Inflammatory macrophage (primary cell): ENCODE measurements at places on chromosomes 1 and 21.
A peak's percentile ranks its signal among the peaks of the same experiment; 100 is the strongest.

GRCh38 chr1:165891111-165891860 lies 63.9 kb downstream of the UCK2 start:
- no peak for DNase-seq

DNA sequence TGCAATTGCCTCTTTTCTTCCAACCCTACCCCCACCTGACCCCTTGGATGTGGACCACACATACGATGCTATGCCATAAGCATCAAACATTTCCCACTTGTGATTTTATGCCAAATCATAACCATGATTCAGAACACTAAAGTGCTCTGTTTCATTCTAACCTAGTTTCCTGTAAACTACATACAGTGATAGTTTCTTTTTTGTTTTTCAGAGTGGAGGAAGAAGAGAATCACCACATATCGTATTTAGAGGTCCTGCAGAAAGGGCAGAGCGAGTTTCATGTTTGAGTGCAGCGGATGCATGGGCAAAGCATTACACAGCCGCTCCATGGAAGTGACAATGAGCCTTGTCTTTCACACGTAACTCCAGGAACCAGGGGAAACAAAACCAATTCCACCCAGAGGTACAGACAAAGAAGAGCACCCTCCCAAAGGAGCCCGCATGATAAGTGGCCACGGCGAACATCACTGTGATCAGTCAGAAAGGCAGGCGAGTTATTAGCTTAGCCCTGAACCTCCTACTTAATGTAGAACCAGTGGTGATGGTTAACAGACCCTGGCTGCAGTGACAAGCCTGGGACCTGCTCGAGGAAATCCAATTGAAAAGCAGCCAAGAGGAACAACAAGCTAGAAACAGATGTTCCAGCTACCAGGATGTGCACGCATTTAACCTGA lies 64.0 kb upstream of the ZNF281 start:
- no peak for DNase-seq

DNA sequence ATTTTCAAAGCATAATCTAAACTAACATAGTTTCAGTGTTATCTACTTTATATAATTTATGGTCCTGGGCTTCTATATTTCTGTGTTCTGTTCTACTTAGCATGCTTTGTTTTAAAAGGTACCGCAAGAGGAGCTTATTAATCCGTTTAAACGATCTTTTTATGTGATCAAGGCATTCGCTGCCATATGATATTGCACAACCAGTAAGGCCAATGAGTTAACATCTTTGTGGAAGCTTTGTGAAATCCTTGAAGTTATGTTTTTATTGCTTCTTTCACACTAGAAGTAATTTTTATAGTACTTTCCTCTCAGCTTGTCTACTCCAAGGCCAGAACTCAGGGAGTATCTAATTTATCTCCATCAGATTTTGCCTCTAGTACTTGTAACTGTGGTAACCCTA lies 8.9 kb downstream of the LRRC8C start:
- DNase-seq: no peak

DNA sequence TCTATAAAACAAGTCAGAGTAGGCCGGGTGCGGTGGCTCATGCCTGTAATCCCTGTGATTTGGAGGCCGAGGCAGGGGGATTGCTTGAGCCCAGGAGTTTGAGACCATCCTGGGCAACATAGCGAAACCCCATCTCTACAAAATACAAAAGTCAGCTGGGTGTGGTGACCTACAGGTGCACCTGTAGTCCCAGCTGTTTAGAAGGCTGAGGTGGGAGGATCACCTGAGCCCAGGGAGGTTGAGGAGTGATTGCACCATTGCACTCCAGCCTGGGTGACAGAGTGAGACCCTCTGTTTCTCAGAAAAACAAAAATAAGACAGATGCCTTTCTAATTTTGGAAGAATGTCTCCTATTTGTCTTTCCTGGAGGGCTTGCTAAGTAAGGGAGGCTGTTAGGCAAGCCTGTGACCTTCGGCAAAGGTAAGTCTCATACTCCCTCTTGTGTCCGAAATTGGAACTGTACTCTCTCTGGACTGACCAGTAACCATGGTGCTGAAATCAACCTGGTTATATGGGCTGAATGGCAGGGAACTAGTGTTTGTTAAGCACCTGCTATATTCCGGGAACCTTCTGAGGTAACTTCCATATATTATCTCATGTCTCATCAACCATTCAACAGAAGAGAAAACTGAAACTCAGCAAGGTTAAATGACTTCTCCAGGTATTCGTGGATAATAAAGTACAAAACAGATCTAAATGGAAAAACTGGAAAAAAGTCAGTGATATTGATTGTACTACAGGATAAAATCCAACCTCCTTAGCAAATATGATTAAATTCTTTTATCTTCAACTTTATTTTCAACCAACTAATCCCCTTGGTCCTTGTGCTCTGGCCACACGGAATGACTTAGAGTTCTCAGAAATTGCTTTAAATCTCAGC lies 11.8 kb upstream of the RAB3B start:
- peak; percentile 85 for DNase-seq

GRCh38 chr1:93171549-93172034 lies 8.6 kb downstream of the TMED5 start:
- no peak for DNase-seq

DNA sequence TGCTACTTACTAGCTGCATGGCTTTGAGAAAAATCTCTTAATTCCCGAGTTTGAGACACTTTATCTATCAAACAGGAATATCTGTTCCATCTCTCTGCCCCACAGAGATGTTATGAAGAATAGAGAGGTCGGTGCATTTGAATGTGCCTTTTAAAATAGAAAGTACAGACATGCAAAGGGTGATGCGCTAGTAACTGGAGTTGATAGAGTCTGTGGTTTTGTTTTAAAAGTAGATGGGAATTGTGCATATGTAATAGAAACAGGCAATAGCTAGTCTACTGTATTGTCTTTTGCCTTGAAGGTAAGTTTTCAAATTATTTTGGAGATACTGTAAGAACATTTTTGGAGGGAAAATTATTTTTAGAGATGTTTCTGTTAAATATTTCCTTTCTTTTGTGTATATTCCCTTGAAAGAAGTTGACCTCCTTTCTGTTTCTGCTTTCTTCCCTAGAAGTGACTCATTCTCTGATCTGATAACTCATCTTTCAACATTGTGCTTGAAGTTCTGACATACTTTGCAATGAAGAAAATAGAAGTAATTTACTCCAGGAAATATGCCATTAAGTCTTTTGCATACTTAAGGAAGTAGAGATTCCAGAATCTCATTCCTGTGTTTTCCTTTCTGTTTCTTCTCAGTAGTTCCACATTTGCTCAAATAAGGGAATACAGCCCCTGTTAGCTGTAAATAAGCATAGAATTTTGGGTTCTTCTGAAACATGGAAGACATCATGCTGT lies 151.6 kb downstream of the SDCCAG8 start:
- DNase-seq: peak; percentile 16

DNA sequence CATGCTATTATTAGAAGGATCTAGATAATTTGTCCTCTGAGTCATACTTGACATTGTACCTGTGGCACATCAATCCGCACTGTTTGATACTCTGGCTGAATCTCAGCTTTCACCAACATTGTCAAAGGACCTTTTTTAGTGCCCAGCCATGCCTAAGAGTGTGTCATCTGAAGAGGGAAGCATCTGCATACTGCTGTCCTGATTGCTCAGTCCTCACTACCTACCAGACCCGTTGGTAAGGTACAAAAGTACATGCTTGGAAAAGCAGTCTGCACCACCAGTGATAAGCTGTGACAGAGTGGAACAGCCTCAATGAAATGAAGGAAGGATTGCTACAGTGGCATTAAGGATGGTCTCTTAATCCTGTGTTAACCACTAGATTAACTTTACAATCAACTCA lies 17.1 kb downstream of the SYNC start:
- no peak for DNase-seq

GRCh38 chr1:244435562-244436205 lies 16.0 kb downstream of the ADSS2 start:
- no peak for DNase-seq

DNA sequence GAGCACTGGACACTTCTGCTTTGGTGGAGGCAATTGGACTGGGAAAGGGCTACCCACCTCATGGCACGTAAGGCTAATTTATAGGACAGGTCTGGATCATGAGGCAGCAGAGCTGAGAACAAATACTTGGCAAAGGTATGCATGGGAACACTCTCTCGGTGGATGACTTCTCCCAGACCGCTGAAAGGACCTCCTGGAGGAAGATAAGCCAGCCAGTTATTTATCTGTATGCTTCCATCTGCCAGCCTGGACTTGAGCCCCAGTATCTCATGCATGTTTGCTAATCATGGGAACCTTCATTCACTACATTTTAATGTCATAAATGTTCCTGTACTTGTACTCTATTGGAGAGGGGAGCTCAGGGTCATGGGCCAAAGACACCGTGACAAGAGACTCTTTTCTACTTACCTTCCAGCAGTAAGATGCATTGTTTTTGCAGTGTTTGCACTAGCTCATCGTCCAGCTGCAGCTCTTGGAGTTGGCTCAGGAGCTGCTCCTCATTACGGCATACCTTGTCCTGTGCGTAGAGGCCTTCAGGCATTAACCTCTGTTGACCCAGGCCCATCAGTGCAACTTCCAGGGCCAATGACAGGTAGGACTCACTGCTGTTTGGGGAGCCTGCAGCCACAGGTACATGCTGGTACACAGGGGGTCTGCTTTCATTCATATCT lies 23.7 kb downstream of the UROD start:
- no peak for DNase-seq

- no peak for DNase-seq
Observed at GRCh38 chr1:35691080-35691479, 27.6 kb downstream of the C1orf216 start.

GRCh38 chr1:17546946-17547670 lies 7.6 kb downstream of the ARHGEF10L start:
- DNase-seq: no peak

GRCh38 chr21:42607102-42607501 lies 46.3 kb upstream of the PDE9A start:
- DNase-seq: no peak

GRCh38 chr1:115506924-115507589 lies 134.7 kb upstream of the VANGL1 start:
- no peak for DNase-seq

DNA sequence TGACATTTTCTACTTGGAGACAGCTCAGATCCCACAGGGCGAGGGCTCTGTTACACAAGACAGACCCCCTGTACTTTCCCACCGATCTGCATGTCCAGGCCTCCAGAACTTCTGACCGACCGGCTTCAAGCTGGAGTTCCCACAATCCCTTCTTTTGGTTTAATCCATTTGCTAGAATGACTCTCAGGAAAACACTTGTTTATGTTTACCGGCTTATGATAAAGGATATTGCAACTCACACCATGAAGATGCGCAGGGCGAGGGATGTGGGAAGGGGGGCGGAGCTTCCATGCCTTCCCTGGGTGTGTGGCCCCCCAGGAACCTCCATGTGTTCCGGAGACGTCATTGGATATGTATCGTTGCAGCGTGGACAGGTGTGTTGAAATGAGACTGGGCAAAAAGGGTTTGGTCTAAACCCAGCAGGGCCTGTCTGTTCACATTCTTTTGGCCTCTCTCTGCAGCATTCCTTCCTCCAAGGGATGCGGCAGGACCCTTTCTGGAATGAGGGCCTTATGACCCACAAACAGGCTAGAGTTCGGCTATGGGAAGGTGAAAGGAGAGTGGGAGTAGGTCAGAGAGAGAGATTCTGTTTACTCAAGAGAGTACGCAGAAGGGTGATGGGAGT lies 7.5 kb upstream of the IGSF5 start:
- DNase-seq: no peak

GRCh38 chr1:212127221-212127620 lies 91.7 kb downstream of the DTL start:
- DNase-seq: no peak

DNA sequence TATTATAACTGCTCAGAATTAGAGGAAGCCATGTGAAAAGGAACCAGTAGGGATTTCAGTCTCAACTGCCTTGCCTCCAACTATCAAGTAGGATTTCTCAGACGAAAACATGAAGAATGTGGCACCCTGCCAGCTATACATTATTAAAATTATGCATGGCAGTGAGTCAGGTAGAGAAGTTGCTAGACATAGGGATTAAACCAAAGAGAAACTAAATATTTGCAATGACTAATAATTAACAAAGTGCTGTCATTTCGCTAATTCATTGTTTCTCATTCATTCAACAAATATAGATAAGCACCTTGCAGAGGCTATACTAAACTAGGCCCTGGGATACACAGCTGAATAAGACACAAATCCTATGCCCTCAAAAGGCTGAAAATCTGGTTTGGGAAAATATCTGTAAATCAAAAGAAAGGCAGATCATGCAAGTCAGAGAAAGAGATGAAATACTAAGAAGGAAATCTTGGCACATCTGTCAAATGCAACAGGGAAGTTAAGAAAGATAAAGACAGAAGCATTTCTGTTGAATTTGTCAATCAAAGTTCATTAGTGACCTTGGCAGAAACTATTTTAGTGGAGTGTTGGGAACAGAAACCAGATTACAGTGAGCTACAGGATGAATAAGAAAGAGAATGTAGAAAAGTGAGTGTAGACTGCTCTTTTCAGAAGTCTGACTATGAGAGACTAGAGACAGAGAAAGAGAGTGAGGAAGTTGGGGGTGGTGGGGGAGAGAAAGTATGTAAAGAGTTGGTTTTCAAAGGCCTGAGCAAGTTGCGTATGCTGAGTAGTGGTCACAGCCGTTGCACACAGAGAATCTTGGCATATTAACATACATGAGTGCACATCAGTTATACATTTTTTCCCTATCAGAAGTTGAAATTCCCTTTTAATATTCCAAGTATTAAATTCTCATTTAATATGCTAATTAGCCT lies 14.7 kb upstream of the NBPF11 start:
- DNase-seq: no peak

- DNase-seq: peak; percentile 63
Observed at GRCh38 chr1:166839600-166840308, 479 bp downstream of the POGK start.

DNA sequence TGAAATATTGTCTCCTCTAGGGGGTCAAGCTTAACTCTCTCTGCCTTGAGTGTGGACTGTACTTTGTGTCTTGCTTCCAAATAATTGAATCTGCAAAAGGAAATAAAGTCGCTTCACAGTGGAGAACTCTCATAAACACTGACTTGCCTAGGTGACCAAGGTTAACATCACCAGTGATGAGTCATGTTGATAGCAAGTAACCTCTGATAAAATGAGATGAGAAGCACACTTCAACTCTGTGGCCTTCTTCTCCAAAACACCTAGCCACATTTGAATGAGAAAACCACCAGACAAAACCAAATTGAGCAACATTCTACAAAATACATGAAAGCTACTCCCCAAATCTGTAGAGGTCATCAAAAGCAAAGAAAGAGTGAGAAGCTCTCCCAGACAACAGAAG lies 37.6 kb downstream of the PDE4B start:
- DNase-seq: no peak

- DNase-seq: no peak
Observed at GRCh38 chr1:66505671-66506392, 28.1 kb upstream of the SGIP1 start.
